Fibroblast of the aortic adventitia (primary cell): ENCODE measurements at places on chromosomes 6 and 20. TPM values are rescaled to one million over a fixed set of nuclear protein-coding genes. Genes with fewer than 3 reads are reported as not detected.

The SRC gene
- total RNA-seq, result 11.0 and 19.1 TPM in 2 replicates

The PLN gene
- 0.27 and 0.98 TPM in 2 replicates for total RNA-seq

The CTCFL gene
- total RNA-seq, result not detected in 2 replicates

The LRRN4 gene
- total RNA-seq, result 0.09 TPM in 1 of 2 replicates, not detected in the other

The SNAP91 gene
- total RNA-seq, result 0.36 TPM in 1 of 2 replicates, not detected in the other

The RIMS4 gene
- 0.27 and 0.41 TPM in 2 replicates for total RNA-seq

The SEL1L2 gene
- total RNA-seq, result not detected in 2 replicates

The ARMH2 gene
- not detected in 2 replicates for total RNA-seq

The SIM1 gene
- under 0.01 TPM in 1 of 2 replicates, not detected in the other for total RNA-seq

The HLA-DMA gene
- 1.6 and 2.1 TPM in 2 replicates for total RNA-seq

The UNC93A gene
- total RNA-seq, result not detected in 2 replicates

The ARHGAP40 gene
- not detected in 2 replicates for total RNA-seq

The CRISP3 gene
- not detected in 2 replicates for total RNA-seq

The OR2H2 gene
- not detected in 2 replicates for total RNA-seq

The MSH5 gene
- 3.1 and 23.0 TPM in 2 replicates for total RNA-seq
